Upper lobe of right lung (tissue), 1 donor: ENCODE measurements at places on chromosomes 2 and 18. TPM values are rescaled to one million over a fixed set of nuclear protein-coding genes. Genes with fewer than 3 reads are reported as not detected.

- no peak for DNase-seq
Observed at GRCh38 chr2:5076599-5076998, 615.6 kb upstream of the SOX11 start.

GRCh38 chr2:60834270-60834717 is 47.1 kb upstream of the REL start:
- no peak for DNase-seq

DNA sequence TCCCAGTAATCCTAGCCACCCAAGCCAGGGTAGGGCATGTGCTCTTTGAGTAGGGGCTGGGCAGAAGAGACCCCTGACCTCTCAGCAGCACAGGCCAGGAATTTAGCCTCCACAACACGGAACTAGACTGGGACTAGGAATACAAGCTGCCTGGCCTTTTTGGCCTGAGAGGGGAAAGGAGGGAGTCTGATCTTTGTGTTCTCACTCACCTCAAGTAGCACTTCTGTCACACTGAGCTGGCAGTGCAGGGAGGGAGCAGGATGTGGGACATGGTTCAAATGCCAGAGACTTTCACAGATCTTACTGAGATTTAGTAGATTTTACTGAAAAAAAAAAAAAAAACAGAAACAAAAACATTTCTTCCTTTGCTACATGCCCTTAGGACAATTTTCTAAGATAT is 395.2 kb downstream of the CMPK2 start:
- DNase-seq: no peak

GRCh38 chr18:75802681-75803080 is 375.2 kb upstream of the SMIM21 start:
- DNase-seq: no peak

DNA sequence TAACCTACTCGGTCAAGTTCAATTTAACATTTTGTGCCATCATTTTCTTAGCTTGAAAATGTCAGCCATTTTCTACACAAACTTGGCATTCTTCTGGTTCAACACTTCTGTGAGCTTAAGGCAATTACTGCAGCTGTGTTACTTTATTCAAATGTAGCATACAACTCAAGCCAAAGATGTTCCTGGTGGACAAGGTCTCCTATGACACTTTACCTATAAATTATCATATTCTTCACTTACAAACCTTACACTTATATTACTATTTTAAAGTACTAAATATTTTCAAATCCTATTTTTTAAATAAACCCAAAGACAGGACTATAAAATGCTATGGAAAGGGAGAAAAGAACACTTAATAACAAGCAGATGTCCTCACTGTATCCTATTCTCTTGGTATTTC is 1045.3 kb downstream of the TSN start:
- DNase-seq: no peak

EIF5B gene
- total RNA-seq: 30.4 TPM

GRCh38 chr2:233928594-233929351 is 11.6 kb downstream of the TRPM8 start:
- DNase-seq: no peak

- DNase-seq: no peak
Observed at GRCh38 chr18:27789406-27789805, 387.5 kb downstream of the CDH2 start.

GRCh38 chr18:11096839-11097750 is 52.3 kb downstream of the PIEZO2 start:
- no peak for DNase-seq

ERBB4 gene
- total RNA-seq: 22.6 TPM

GRCh38 chr2:234334151-234334550 is 162.7 kb downstream of the ARL4C start:
- DNase-seq: no peak

GRCh38 chr2:223051693-223052289 is at the start of gene KCNE4:
TSS of gene KCNE4 (plus strand) at chr2:223052190. CDS start at chr2:223052831, 641 bp downstream.
- DNase-seq: no peak

GRCh38 chr2:151166410-151166809 is 95.3 kb downstream of the RBM43 start:
- no peak for DNase-seq

DNA sequence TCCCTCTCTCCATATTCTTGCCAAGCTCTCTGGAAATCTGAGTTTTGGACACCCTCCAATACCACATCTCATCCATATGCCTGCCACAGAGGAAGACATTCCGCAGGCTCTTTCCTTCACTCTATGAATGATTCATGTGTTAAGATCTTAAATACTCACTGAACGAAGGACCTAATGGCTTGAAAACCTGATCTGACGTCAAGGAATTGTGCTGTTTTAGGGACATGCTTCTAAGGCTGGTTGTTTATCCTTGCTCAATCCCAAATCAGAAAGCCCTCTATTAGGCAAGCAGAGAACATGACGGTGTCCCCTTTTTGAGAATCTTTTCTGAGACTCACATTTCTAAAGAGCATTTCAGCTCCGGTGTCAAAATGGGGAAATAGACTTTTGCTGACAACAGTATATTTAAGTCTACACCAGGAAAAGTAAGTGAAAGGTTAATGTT is 83.7 kb upstream of the GALNT5 start:
- DNase-seq: no peak

GRCh38 chr2:172296267-172297046 is 130.9 kb upstream of the ITGA6 start:
- no peak for DNase-seq

DNA sequence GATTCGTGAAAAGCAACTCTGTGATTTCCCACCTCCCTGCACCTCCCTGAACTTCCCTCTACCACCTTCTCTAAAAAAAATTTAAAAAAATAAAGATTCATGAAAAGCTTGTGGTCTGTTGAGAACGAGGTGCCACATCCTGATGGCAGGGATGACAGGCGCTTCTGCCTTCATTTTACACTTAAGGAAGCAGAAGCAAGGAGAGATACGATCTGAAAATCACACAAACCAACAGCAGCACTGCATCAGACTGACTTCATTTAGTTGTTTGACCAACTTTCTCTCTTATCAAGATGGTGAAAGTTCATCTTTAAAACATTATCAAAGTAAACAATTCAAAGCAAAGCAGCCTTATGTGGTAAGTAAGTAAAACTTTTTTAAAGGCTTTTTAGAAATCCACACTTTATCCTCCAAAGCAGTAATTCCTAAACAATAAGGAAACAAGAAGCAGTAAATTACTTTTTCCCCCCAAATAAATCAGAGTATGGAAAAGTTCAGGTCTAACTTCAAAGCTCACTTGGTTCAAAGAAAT is 15.5 kb downstream of the WDFY1 start:
- no peak for DNase-seq

- no peak for DNase-seq
Observed at GRCh38 chr2:43534569-43534968, 61.3 kb downstream of the THADA start.

GRCh38 chr2:64797881-64798575 is 144.3 kb upstream of the SERTAD2 start:
- no peak for DNase-seq

- DNase-seq: no peak
Observed at GRCh38 chr18:72555101-72555500, 11.0 kb upstream of the CBLN2 start.

- DNase-seq: no peak
Observed at GRCh38 chr2:160418398-160418765, 75.2 kb downstream of the RBMS1 start.

CCDC178 gene
- 2.5 TPM for total RNA-seq

GRCh38 chr2:9149726-9150567 is 56.7 kb upstream of the ASAP2 start:
- DNase-seq: no peak

DNA sequence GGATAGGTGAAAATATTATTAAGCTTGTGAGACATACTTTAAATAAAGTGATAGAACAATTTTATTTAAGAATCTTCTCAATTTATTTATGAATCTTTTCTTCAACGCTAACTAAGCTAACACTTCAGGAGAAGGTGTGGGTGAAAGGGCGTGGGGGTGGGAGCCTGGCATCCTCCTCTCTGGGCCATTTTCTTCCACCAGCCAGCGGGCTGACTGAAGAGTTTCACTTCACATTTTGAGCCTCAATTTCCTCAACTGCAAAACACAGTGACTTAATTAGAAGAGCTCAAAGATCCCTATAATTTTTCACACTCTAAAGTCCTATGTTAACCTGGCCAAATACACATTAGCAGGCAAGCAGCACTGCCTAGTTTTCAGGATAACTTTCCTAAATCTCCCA is 94.8 kb downstream of the FTCDNL1 start:
- no peak for DNase-seq

DNA sequence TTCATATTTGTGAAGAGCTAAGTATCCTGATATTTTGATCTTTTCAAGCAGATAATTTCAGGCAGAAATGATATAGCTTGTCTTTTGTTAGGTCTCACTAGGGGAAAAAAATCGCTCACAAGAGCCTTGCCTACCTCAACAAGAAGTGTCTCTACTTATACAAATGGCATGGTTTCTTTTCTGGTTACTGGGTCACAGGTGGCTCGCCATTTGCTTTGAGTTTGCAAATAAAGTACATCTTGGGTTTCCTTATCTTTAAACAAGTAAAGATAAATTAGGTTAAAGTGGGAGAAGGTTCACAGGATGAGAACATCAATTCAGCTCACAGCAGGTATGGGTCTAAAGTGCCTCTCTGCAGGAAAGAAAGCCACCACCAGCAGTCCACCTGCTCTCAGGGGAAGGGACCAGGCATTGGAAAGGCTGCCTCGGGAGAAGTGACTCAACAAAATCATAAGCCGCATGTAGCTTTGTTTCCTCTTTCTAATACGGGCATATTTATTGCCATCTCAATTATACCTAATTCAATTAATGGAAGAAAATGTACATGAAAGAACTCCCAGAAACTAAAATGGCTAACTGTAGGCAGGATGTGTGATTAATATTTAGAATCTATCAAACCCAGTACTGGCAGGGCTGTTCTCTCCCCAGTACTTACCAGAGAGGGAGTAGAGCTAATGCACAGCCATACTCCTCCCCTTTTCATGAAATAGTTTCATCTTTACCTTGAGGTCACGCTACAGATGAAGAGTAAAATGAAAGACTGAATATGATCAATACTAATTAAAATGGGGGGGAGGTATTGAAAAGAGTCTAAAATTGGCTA is 28.3 kb downstream of the CDC42EP3 start:
- no peak for DNase-seq

DSG1 gene
- total RNA-seq: not detected

GRCh38 chr2:122737429-122738077 is 982.1 kb downstream of the TSN start:
- no peak for DNase-seq

DNA sequence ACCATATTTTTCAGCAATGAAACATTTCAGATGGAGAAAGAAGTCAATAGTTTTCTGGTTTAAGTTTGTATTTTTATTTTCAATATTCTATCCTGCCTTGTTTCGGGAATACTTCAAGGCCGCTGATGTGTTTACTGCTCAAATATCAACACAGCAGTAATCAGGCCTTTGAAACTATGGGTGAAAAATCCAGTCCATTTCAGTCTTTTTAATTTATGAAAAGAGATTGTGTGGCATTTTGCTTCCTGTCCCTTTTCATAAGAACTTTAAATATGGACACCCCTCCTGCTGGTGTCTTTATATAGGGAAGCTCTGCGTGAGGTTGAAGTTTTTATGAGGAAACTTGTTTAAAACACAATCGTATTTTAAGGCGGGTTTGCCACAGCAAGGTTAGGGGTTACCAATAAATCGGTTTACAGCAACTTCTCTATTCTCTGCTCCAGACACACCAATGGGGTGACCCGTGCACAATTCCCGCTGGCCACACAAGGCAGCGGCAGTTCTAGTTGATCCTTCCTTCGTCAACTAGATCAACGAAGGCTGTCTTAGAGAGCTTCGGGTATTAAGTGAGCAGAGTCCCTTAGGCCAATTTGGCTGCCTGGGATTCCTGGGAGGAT is 1.2 kb upstream of the TANC1 start:
- DNase-seq: no peak

DNA sequence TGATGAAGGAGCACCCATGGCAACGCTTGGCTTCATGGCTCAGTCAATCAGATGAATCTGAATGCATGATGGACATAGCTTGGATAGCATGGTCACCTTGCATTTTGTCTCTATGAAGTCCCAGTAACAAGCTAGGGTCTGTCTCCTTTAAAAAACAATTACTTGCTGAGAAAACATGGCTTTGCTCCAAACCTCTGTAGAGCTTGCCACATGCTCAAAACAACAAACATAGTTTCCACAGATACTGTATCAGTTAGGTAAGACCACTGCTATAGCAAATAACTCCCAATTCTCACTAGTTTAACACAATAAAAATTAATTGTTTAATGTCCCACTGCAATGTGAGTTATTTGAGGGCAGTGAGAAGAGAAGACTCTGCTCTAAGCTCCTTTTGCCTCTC is 401.0 kb downstream of the IRS1 start:
- no peak for DNase-seq

DNA sequence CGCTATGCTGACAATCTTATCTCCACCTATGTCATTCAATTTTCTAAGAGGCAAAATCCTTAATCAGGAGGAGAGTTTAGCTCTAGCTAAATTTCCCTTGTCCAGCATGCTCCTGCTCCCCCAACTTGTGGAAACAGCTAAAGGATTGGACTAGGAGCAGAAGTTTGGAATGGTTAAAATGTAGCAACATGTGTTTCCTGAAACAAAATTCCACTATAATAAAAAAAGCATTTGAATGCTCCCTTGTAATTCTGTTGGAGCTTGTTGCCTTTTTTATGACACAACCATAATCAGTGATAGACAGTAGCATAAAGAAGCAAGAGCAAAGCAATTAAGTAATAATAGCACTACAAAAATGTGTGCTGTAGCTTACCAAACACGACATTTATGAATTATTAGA is 6.9 kb downstream of the ACTR3 start:
- DNase-seq: no peak

DNA sequence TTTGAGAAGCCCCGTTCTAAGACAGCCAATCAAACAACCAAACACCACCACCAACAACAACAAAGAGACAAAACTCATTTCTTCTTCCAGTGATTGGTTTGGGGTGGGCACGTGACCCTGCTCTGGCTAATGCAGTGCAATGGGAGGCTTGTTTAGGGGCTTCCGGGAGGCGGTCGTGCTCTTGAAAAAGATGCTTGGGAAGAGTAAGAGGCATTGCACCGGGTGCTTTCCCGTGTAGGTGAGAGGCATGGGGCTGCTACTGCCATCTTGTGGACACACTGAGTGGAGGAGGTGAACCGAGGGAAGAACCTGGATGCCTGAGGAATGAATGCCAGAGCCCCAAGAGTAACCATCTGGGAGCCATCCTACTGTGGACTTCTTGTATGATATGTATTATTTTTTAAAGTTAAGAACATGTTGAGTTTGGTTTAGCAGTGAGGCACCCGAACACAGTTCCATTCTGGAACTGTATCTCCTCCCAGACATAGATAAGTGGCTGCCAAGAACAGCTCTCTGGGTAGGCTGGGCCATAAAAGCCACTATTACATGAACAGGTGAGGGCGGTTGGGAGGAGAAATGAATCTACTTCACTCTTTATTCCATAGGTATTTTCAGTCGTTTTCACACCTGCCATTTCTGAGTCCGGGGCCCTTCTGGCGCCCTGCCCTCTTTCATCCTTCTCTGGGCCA is 19.1 kb upstream of the ARHGAP25 start:
- DNase-seq: peak; percentile 71

DNA sequence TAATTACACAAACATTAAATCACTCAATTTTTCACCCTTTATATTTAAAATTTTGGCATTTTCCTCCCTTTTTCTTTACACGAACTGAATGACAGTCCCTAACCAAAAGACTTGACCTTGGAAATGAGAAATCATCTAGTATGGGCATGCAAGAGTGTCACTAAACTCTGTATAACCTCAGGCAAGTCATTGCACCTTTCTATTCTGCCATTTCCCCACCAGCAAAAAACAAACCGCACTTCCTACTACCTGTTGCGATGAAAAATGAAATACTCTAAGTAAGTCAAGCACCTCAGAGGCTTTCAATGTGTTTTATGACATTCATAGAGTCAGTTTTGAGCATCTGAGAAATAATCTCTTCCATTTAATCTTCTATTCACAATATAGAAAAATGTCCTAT is 44.1 kb downstream of the ANKRD44 start:
- DNase-seq: no peak

GRCh38 chr2:81303321-81303720 is 998.8 kb upstream of the LRRTM1 start:
- DNase-seq: no peak
